ENCODE measurements at places on chromosomes 5 and 9.
A peak's percentile ranks its signal among the peaks of the same experiment; 100 is the strongest.

DNA sequence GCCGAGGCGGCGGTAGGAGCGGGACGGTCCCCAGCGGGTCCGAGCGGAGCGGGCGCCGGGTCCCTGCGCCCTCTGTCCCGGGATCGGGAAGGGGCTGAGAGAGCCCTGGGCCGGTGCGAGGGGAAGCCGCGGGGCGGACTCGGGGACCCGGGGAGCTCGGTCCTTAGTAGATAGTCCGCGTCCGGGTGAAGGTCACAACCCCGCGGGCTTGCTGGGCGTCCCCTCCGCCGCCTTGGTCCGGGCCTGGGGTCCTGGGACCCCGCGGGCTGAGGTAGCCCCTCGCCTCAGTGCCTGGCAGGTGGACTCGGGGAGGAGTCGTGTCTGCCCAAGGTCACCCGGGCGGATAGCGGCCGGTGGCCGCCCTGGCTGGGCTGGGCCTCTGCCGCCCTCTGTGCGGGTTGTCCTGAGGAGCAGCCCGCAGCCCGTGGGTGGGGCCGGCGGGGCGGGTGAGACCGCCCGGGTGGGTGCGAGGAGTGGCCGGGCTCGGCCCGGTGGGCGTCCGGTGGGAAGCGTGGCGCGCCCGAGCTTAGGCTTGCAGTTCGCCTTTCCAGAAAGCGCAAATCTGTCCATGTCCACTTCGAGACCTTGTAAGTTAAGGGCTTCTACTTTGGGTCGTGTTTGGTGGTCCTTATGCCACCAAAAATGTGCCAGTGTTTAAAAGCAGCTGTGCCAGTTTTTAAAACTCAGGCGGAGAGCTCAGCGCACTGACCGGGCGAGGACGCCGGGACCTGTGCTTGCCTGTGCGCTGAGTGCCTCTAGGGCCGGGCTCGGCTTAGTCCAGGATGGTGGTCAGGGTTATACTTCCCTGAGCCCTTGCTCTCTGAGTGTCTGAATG lies 554 bp downstream of the SDHA start:
- no peak for DNase-seq

GRCh38 chr9:136572828-136573625 lies 27.2 kb upstream of the NOTCH1 start:
- no peak for DNase-seq

DNA sequence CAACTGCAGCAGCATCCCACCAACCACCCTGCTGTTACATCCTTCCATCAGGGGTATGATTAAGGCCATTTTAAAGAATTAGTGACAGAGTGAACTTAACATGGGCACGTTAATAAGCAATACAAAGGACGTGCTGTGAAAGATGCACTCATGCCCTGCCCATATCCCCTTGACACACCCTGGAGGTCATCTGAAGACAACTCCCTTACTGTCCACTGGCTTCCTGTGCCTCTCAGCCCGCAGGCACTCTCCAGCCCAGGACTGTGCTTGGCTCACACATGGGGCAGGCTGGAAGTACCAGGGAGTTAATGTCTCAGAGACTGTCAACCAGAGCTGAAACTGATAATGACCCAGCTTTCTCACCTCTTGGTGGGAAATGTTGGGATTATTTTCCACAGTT lies 81.8 kb downstream of the TRIM36 start:
- DNase-seq, result no peak

- DNase-seq, result no peak
Observed at GRCh38 chr9:107481035-107481434, 8.5 kb downstream of the KLF4 start.

DNA sequence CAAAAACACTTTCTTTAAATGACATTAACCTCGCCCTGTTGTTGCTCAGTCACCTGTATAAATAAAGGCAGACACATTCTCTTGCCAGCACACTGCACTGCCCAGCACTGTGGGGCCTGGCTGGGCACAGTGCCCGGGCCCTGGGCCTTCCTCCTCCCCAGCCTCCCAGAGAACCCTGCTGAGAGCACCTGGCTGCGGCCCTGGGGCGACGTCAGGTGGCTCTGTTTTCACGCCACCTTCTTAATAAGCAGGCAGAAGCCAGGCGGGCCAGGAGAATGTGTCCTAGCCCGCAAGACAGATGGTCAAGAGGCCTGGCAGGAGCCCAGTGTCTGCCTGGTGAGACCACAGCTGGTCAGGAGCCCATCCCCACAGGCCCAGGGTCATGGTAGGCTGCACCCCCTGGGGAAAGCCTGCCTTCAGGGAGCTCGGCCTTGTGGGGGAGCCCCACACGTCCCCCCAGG lies 8.2 kb upstream of the AGPAT2 start:
- no peak for DNase-seq

- DNase-seq, result no peak
Observed at GRCh38 chr9:79564105-79564504, 7.7 kb upstream of the TLE4 start.

GRCh38 chr9:107118863-107119624 lies 164.0 kb upstream of the RAD23B start:
- DNase-seq, result no peak

DNA sequence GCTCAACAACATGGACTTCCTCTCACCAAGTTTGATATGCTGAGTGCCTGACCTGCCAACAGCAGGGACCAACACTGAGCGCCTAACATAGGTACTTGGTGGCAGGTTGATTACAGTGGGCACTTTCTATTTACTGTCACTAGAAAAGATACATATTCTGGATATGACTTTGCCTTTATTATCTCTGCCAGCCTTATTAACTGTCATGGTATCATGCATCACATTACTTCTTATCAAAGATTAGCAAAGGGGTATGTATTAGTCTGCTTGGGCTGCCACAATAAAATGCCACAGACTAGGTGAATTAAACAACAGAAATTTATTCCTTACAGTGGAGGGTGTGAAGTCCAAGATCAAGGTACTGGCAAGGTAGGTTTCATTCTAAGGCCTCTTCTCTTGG lies 14.3 kb upstream of the C1QTNF2 start:
- no peak for DNase-seq

DNA sequence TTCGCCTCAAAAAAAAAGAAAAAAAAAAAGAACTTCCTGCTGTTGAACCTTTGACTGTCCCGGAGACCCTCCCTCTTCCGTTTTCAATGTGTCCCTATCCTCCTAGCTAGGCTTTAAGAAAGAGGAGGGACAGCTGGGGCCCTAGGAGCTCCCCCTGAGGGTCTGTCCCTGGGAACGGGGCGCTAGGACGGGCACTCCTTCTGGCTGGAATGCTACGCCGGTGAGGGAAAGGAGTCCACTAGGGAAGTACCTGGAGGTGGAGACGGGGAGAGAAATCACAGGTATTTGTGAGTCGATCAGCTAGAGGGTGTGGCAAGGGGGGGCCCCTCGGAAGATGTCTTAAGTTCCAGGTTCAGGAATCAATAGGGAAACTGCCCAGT lies 4.6 kb downstream of the SIT1 start:
- no peak for DNase-seq

DNA sequence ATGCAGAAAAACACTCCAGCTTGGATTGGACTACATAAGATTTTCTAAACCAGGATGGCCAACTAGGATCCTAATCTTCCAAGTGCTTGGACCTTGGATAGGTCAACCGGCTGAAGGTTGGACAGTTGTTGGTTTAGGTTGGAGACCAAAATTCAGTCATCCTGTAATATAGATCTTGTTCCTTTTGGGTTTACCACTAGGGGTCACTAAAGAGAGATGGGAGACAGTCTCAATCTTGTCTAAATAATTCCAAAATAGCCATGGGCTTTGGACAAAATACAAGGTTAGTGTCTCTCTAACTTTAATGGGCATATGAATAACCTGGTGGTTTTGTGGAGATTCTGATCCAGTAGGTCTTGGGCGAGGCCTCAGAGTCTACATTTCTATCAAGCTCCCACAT lies 148.7 kb upstream of the ERCC6L2 start:
- no peak for DNase-seq

GRCh38 chr5:128201065-128201926 lies 117.7 kb downstream of the SLC12A2 start:
- DNase-seq, result peak; percentile 64

DNA sequence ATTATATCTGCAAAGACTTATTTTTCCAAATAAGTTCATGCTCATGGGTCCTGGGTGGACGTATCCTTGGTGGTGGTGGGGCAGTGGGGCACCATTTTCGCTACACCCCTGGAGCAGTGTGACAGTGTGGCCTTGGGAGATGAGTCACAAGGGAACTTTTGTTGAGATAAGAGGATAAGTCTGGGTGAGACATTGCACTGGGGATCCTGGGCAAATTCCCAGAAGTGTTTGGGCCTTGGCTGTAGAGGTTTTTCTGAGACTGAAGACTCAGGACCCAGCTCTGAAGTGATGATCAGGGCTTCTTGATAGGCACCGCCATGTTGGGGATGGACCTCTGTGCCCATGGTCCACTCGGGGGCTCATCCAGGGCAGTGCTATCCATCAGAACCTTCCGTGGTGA lies 149.4 kb downstream of the MACROH2A1 start:
- no peak for DNase-seq

DNA sequence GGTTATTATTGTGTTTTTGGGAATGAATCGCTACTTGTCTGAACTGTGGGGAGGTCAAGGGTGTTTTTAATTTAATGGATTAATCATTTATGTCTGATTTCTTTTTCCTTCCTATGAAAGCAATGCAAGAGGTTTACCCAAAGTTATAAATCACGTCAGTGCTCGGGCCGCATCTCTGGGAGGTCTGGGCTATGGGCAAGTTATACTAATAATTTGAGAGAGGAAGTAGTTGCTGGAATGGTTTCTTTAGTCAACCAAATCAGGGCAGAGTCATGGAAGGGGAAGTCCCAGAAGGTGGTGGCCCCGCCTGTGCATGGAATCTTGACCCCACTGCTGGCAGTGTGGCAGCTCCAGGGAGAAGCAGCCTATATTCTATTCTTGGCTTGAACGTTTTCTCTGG lies 180.2 kb downstream of the HSPA4 start:
- no peak for DNase-seq

DNA sequence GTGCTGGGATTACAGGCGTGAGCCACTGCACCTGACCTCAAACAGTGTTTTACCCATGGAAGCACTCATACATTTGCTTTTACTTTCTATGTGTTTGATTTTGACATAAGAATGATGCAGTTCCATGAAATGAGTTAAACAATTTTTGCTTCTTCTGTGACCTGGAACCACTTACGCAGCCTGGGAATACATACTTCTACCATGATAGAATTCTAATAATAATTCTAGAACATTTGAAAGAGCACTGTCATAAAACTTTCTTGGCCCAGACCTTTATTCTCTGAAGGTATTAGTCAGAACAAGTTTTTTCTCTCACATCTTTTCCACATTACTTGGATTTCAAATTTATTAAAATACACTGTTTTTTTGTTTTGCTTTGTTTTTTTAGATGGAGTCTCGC lies 25.3 kb upstream of the COL5A1 start:
- DNase-seq, result no peak

- no peak for DNase-seq
Observed at GRCh38 chr9:121984726-121985402, 108.2 kb downstream of the TTLL11 start.

DNA sequence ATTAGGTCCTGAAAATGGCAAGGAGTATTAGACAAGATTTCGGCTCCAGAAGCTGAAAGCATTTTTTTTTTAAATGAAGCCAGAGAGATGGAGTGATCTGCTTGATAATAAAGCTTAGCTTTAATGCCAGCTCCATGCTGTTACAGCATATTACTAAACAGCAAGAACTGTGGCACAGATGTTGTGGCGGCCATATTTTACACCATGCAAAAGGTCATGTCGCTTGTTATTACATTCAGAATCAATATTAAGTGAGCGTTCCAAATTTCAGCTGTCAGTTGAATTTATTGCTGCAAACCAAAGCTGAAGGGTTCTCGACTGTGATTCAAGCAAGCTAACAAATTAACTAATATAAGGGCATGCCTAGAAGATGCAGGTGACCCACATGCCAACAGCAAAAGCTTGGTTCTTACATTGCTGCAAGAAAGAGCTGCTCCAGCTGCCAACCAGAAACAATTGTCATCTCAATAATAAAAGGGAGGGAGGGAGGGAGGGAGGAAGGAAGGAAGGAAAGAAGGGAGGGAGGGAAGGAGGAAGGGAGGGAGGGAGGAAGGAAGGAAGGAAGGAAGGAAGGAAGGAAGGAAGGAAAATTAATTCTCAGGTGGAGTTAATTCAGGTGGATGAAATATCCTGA lies 517.7 kb upstream of the WWC1 start:
- no peak for DNase-seq

GRCh38 chr9:123361731-123362510 lies 5.9 kb downstream of the CRB2 start:
- no peak for DNase-seq

DNA sequence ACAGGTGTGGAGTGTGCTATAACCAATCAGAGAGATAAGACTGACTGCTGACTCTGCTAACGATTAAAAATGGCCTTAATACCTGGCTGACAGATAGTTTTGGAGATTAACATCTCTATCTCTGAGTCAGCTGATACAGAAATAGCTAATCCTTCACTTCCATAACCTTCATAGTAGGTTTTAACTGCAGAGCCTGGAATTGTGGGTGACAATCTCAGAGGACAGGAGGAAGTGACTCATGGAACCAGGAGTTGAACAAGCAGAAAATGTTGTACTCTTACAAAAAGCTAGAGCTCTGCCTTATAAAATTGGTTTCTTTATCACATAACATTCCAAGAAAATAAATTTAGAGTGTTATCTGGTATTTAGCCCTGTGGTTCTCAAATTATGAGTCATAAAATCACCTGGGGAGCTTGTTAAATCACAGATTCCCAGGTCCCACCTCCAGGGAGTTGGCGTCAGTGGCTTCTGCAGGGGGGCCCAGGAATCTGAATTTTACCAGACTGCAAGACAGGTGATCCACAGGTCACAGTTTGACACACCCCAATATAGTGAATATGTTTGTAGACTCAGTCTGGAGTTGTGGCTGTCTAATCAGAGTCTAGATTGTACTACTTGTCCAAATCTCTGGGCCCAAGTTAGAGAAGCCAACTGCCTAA lies 44.4 kb upstream of the AFAP1L1 start:
- no peak for DNase-seq

- no peak for DNase-seq
Observed at GRCh38 chr5:95858023-95858461, 35.5 kb upstream of the GLRX start.

DNA sequence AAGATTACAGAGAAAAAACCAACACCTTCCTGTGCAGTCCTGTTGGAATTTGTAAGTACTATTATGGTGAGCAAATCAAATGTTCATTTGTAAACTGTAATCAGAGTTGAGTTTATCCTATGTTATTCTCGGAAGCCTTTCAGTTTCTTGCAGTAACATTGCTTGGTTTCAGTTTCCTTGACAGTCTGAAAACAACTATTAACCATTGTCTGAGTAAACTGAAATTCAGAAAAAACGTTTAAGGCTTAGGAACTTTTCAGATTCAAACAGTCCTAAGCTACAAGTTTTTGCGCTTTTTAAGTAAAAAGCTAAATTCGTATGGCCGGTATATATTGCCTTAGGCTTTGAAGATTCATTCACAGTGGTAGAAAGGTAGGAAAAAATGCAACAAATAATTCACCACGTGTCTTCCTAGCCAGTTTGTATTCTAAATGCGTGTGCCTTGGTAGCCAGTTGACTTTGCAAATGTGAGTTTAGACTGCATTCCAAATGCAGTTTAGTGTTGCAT lies 2.5 kb downstream of the GPBP1 start:
- DNase-seq, result no peak

DNA sequence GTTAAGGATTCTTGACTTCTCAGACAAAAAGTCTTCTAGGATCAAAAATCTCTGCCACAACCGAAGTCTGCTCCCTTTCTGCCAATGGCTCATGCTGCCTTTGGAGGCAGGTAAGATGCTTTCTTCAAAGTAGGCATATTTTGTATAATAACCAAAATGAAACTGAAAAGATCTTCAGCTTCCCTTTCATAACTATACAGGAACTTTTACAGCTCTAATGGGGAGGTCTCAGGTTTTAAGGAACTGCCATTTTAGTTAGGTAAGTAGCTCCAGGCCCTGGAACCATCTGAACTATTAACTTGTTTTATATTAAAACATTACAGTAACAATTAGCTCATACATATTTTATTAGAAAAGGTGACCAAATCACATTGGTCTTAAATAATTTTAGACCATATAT lies 110.9 kb upstream of the FREM1 start:
- no peak for DNase-seq
